ENCODE measurements at places on chromosomes 1 and 21.
A peak's percentile ranks its signal among the peaks of the same experiment; 100 is the strongest.

GRCh38 chr1:36689992-36690391, 207.3 kb upstream of the CSF3R start:
- DNase-seq, result no peak

DNA sequence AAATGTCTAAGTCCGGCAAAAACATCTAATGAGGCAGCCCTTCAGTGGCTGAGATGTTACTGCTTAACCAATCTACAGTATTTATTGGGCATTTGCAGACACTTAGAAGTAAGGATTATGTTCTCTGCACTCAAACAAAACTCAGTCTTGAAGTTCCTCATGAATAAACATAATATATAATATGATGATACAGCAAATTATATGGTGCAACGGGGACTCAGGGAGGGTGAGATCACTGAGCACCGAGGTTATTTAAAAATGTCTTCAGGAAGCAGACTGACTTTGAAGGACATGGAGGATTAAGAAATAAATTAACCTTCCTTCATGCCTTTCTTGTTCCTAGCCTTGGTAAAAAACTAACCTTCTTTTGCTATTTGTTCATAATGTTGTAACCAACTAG, 27.9 kb downstream of the WDR64 start:
- no peak for DNase-seq

DNA sequence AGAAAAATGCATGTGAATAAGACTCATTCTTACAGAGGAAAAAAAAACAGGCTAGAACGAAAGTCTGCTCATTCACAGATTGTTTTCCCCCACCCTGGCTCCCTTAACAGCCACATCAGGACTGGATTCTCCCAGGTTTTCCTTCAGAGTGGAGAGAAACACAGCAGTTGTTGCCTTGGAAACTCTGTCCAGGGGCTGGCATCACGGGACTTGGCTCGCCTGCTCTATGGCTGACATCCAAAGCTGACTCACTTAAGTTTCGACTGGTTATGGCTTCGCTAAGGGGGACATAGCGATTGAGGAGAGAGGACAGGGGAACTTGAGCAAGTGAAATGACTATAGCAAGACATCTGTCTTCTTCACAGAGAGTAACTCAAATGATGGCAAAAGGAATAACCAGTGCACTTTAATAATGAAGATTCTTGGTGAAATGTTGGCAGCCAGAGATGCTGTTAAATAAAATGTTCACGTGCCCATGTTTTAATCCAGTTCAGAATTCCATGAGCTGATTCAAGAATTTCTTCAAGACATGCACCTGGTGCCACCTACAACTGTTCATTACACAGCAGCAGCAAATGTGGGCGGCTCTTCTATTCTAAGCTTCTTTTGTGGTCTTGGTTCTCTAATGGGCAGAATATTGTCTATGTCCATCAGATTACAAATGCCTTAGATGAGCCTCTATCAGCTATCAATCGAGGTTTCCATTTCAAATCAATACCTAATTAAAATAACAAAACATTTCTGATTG, 21.8 kb downstream of the MIS18A start:
- peak; percentile 92 for DNase-seq

DNA sequence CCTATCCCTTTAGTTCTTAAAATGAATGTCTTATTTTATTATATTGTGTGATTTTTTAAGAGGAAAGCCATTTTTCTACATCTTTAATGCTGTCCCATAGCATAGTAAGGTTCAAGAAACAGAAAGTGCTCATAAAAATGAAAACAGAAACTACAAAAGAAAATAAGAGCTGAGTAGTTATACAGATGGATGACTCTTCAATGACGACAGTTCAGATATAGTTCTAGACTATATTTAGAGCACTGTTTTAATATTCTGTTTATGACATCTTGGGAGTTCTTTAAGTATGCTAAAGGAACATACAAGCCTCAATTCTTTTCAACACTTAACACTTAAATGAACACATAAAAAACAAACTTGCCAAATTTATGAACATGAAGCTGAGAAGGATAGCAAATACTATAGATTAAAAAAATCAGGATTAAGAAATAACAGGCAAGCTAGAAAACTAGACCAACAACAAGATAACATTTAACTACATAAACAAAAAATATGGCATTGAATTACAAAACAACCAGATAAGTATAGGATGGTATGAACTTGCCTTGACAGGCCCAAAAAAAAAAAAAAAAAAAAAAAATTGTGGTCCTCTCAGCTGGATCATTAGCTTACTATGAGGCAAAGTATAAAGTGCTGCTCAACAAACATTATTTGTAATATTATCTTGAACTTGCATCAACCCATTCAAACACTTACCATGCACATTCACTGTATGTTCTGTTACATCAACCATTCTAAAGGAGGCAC, 87.9 kb downstream of the ZZZ3 start:
- no peak for DNase-seq

DNA sequence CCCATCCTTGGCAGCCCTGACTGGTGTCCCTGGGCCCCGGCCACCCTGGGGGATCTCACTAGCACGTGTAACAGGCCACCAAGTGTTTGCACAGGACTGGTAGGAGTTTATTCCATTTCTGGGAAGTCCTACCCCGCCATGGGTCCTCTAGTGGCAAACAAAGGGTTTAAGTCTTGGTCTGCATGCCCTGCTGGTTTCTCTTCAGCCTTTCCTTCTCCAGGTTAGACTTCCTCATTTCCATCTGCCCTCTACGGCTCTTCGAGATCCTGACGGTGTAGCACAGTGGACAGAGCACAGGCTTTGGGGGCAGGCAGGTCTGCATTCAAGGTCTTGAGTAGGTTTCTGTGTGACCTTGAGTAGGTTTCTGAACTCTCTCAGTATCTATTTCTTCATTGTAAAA, 2.8 kb downstream of the AGTRAP start:
- no peak for DNase-seq

DNA sequence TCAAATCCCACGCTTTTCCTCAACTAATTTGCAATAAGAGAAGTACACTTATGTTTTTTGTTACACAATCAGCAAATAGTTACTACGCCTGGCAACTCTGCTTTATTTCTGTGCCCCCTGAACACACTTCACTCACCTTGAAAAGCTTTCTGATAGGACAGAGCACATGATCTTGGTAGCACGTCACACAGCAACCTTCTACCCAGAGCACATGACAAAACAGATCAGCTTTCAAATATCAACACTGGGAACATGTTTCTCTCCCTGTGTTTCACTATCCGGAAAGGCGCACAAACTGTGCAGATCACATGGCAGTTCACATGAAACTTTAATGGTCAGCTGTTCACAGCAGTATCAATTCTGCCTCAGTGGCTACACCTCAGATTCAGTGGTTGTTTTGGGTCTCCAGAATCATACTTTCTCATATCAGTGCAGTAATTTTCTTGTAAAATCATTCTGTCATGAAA, 2.2 kb downstream of the SLC19A2 start:
- DNase-seq, result no peak

DNA sequence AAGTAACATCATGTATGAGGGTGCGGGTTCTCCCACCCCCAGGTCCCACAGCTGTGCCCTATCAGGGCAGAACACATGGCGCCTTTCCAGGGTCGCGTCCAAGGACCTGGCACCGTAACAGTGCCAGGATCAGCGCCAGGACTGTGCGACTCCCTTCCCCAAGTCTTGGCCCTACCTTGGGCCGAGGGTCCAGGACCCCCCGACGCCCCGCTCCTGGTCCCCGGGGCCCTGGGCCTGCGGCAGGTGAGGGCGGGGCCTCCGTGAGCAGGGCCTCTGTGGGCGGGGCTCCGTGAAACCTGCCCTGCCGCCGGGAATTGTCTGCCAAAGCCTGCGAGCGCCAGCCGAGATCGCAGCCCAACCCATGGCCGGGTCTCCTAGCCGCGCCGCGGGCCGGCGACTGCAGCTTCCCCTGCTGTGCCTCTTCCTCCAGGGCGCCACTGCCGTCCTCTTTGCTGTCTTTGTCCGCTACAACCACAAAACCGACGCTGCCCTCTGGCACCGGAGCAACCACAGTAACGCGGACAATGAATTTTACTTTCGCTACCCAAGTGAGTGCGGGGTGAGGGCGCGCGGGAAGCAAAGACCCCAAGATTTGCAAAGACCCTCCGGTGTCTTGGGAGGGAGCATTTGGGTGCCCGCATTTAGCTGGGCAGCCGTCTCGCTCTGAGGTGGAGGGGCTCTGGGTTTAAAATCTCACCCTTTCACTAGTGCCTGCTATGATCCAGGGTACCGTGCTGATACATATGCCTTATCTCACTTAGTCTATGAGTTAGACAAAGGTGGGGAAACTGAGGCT, at the start of gene RHBG:
Gene RHBG (plus strand): TSS at position 323 of the 796 bp plus-strand sequence. CDS start 39 bp downstream, at position 362.
- DNase-seq, result no peak

- no peak for DNase-seq
Observed at GRCh38 chr21:33561373-33561772, 18.5 kb downstream of the SON start.

- no peak for DNase-seq
Observed at GRCh38 chr1:184272175-184272866, 114.5 kb upstream of the C1orf21 start.

GRCh38 chr1:45370575-45370974, 30.3 kb upstream of the MUTYH start:
- no peak for DNase-seq

DNA sequence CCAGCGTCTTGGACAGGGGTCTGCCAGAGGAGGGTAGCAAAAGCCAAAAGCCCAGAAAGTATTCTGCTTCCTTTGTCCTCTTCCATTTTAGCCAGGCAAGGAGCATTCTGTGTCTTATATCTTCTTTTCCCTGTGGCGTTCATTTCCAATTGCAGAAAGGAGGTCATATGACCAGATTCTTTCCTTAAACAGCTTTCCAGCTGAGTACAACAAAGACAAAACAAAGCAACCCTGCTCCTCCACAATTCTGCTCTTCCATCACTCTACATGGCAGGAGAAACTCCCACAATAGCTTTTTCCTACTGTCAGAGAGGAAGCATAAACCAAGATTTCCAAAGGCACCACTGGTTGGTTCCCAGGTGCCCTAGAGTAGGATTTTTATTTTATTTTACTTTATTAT, 19.7 kb downstream of the ENSA start:
- DNase-seq, result no peak

DNA sequence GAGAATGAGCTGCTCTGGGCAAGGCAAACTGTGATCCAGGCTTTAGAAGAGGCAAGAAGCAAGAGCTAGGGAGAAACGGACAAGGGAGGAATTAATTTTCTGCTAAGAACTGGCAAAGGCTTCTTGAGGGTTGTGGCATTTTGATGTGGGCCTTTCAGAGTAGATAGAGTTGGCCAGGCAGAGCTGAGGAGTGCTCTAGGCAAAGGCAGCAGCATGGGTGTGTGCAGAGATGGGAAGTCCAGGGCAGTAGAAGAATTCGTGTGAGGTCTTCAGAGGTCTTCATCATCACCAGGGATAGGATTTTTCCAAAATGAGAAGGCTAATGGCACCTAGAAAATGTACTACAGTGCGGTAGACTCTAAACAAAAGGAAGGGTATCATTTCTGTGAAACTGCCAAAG, 237.8 kb downstream of the LTN1 start:
- DNase-seq, result no peak

DNA sequence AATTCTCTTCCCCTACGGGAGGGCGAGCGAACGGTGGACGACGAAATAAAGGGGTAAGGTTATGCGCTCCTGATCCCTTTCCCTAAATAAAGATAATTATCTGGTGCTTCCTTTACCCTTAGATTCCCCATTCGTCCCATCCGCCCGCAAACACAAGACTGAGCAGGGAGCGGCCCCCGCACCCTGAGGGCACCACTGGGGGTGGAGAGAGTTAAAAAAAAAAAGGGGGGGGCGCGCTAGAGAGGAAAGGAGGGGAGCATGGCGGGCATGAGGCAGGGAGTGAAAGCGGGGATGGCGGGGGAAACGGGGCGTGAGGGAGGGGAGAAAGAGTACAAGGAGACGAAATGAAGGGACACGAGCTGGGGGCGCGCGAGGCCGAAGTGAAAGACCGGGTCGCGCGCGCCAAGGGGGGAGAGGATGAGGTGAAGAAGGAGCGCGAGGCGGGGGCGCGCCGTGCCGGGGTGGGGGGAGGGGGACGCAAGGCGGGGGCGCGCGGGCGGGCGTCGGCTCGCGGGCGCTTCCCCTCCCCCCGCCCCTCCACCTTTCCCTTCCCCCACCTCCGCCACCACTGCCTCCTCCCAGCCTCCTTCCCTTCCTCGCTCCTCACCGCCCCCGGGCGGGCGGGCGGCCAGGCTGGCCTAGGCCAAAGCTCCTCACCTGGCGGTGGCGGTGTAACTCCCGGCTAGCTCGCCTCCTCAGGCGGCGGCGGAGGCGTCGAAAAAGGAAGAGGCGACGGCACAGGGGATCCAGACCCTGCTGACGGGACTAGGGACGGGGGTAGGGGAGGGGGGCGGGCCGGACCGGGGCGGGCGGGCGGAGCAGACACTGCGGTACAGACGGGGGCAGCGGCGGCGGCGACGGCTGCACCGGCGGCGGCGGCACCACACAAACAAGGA, 448 bp downstream of the GATAD2B start:
- peak; percentile 81 for DNase-seq

DNA sequence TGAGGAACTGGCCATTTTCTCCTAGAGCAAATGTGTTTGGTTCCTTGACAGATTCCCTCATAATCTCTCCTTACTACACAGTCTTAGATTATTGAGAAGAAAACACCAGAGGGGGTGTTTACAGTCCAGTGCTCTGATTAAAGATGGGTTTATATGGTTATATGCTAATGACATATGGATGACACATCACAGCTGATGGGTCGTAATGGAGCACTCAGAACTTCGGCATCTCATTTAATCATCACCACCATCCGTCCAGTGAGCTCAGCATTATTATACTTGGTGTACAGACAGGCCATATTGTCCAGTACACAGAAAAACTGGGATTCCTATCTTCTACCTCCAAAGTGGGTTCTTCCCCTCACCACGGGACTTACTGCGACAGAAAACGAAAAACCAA, 22.3 kb upstream of the NR5A2 start:
- DNase-seq, result no peak

DNA sequence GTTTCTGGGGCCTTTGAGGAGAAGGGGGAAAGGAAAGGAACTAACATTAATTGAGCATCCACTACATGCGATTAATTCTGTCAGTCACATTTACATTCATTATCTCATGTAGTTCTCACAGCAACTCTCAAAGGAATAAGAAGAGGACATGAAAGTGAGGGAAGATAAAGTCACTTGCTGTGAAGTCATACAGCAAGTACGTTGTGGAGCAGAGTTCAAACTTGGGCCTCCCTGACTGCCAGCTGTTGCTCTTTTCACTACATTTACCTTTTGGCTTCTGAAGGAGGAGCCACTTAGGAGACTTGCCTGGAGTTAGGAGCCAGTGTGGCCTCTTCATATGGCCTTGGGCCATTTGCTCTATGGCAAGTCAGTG, 6.2 kb downstream of the ZNF691 start:
- DNase-seq, result no peak

All from NCI-H446 (cell line).